ENCODE measurements at places on chromosomes 6 and 20.

DNA sequence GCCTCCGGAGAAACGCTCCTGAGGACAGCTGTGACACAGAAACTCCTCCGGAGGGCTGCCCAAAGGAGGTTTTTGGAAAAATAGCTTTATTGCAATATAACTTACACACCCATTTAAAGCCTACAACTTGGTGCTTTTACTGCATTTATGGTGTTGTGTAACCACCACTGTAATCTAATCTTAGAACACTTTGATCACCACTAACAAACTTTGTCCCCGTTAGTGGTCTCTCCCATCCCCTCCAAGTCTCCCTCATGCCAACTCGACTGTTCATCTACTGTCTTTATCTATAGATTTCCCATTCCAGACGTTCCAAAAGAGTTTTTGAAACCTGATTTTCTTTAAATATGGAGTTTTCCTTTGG is 62.8 kb downstream of the SYNJ2 start:
- no peak for DNase-seq

- no peak for DNase-seq
Measured at GRCh38 chr6:130156908-130157307, 65.8 kb downstream of the SAMD3 start.

- DNase-seq: no peak
Measured at GRCh38 chr6:151121900-151122299, 117.9 kb upstream of the AKAP12 start.

DNA sequence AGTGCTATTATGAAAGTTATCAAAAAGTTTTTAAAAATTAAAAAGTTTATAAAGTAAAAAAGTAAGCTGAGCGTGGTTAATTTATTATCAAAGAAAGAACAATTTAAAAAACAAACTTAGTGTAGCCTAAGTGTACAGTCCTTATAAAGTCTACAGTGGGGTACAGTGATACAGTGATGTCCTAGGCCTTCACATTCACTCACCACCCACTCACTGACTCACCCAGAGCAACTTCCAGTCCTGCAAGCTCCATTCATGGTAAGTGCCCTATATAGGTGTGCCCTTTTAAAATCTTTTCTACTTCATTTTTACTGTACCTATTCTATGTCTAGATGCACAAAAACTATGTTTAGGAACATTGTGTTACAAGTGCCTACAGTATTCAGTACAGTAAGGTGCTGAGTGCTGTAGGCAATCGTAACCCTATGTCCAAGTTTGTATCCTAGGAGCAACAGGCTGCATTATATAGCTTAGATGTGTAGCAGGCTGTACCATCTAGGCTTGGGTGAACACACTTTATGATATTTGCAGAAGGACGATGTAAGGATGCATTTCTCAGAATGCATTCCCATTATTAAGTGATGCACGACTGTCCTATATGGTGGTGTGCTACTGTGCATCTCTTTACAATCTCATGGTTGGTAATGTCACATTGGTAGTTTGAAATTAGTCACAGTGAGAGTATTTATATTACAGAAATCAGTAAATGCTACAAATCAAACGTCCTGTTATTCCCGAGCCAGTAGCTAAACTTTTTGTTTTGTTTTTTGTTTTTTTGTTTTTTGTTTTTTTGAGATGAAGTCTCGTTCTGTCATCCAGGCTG is 158.3 kb downstream of the GMPR start:
- DNase-seq: no peak

DNA sequence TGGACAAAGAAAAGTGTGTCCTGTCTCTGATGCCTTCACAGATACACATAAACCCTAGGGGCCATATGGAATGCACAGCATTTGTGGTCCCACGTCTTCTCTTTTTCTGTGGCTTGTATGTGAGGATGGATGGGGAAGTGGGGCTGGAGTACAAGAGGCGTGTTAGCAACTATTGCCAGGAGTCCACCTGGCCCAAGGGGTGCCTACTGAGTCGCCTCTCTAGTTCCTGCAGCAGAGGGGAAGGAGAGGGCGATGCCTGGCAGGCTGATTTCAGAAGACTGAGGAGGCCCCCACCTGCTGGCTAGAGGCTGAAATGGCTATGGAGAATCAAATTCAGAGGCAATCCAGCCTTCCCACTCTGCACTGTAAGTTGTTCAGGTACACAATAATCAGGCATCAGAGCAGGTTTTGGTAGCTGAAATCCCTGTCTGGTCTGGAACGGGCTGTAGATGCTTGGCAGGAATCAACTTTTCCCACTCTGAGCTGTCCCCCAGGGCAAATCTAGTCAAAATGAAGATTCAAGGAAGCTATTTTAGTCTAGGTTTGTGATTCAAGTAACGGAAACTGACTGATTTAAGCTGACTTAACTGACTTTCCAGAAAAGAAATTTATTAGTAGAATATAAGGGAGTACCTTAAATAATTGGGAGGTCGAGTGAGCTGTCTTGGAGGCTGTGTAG is 14.9 kb upstream of the PPARD start:
- DNase-seq: peak; percentile 59

DNA sequence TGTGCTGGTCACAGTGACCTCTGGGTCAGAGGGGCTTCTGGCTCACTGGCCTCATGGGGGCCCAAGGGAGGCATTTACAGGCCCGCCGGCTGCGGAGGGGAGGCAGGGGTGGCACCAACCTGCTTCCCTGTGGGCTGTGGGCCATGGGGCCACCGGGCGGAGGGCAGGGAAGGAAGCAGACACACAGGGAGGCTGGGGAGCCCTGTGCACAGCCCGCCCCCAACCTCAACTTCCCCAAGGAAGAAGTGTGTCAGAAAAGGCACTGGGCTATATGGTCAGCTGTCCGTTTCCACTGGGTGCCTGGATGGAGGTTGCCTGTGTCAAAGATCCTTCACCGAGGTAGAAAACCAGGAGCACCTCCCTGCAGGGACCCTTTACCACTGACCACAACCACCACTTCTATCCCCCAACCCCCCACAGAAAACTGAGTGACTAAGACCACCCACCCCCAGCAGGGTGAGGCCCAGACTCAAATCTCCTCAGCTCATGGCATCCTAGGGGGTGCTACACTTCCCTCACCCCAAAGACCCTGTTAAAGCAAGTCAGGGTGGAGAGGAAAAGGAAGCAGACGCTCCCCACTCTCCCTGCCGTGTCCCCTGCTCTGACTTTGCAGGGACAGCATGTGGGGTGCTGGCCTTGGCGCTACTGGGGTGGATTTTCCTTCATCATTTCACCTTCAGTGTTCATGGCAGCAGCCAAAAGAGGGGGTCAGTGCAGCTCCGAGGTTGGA is 5.6 kb downstream of the CST3 start:
- no peak for DNase-seq

DNA sequence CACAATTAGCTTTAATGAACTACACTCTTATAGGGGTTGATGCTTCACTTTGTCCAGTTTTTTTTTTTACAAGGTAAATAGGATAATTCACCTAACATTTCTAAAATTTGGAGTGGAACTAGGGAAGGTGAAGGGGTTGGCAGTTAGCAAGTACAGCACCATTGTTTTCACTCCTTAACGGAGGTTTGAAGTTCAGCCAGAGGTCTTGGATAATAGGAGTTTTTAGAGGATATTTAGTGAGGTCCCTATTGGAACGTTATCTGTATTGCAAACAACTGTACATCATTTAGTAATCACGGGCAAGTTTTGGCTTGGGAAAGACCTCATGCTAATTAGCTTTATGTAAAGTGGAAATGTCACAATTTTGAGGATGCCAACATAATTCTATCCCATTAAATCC is 52.3 kb upstream of the TBX18 start:
- DNase-seq: no peak

DNA sequence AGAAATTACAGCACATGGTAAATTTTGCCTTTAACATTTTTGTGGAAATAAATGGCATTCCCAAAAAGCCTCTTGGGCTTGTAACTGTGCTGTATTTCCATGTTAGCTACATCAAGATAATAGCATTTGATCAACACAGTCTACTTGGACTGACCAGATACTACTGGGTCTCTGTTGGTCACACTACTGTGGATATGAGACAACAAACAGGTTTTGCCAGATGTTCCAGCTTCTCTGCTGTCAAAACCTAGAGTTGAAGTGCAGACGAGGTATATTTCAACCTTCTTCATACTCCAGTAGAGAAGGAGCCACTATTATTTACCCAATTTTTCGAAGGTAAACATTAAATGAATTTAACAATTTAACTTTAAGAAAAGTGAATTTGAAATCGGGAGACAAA is 284.7 kb upstream of the CITED2 start:
- no peak for DNase-seq

- no peak for DNase-seq
Measured at GRCh38 chr6:30219244-30219643, 6.0 kb upstream of the TRIM26 start.
